Stimulated activated CD4-positive, alpha-beta T cell treated with anti-CD3 and anti-CD28 coated beads, Interleukin-1b, Interleukin-23, amount 100 ng/mL, for 4 hours (primary cell): ENCODE measurements at places on chromosomes 13 and 19.

- peak; percentile 82 for DNase-seq
Observed at GRCh38 chr19:41887711-41888382, 4.9 kb downstream of the ARHGEF1 start.

DNA sequence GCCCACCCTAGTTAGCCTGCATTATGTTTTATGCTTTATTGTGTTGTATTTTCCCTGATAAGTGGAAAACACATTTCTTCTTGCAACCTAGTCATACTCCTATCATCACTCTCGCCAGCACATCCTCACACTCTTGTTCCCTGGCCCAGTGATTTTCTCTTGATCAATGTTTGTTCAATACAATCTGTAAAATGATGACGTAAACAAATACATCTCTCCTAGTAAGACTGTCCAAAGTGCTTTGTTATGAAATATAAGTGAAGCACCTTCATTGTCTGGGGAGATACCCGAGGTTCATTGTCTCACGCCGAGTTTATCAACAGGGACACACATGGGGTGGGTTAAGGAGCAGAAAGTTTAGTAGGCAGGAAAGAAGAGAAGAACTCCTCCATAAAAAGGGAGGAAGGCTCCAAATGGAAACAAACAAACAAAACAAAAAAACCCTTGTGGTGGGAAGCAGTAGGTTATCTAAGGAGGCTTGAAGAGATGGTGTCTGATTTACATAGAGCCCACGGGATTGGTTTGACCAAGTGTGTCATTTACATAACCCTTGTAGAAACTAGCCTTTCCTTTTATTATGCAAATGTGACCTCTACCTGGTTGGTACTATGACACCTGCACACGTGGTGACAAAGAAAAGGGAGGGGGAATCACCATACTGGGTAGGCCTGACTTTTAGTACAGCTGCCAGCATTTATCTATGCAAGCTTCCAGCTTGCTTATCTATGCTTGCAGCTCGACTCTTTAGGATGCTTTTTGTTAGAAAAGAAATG is 1317.9 kb upstream of the SPRY2 start:
- DNase-seq, result no peak

DNA sequence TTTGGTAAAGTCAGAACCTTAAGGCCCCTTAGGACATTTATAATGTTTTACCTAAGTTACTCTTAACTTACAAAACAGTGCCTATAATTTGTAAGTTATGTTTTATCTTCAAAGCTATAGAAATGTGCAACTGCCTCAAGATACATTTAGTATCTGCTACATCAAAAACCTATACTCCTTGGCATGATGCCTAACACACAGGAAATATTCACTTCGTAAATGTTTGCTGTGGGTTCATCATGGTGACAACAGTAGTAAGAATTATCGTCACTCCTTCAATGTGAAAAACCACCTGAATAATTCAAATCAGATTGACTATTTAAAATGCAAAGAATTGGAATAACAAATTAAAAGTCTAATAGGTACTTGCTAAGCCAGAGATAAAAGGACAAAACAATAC is 184.1 kb downstream of the DIAPH3 start:
- no peak for DNase-seq

DNA sequence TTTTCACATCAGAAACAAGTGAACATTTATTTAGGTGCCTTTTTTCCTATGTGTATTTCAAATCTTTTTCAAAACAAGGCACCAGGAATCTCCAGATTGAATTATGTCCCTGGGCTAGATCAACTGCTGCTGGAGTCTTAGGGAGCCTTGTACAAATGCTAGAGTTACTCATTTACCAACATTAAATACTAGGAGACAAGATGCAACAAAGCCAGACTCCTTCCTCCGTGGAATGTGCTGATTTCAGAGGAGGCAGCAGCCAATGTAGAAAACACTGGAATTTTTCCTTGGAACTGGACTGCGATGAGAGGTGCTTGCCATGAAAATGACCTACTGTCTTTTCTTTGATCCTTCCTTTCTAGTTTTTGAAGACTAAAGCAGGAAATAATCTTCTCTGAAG is 1514.7 kb upstream of the MIR17HG start:
- no peak for DNase-seq

- DNase-seq, result no peak
Observed at GRCh38 chr13:98524391-98524790, 52.5 kb downstream of the STK24 start.

- DNase-seq, result no peak
Observed at GRCh38 chr13:59210543-59210942, 953.2 kb downstream of the DIAPH3 start.

DNA sequence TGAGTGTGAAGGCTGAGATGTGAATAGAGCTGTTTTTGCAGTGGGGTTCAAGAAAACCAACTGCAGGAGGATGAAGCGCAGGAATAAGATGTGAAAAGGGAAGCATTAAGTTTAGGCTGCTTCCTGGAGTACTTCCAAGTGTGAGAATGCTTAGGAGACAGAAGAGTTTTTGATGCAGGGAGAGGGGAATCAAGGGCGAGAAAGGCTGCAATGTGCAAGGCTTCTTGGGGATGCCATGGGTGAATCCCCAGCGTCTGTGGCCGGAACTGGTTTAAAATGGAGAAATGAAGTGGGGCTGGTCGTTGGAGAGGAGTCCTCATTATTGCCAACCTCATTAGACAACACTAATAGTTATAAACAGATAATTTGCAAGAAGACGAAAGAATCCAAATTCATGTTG is 764.9 kb downstream of the LIG4 start:
- no peak for DNase-seq

- no peak for DNase-seq
Observed at GRCh38 chr19:1098177-1099051, 3.2 kb upstream of the POLR2E start.

- DNase-seq, result no peak
Observed at GRCh38 chr19:18225355-18225701, 910 bp downstream of the PDE4C start.

GRCh38 chr19:1066748-1067340 is at the start of gene ARHGAP45:
Gene ARHGAP45, plus strand, starts transcription at chr19:1067167. Its CDS starts 239 bp downstream, at chr19:1067406.
- peak; percentile 73 for DNase-seq

DNA sequence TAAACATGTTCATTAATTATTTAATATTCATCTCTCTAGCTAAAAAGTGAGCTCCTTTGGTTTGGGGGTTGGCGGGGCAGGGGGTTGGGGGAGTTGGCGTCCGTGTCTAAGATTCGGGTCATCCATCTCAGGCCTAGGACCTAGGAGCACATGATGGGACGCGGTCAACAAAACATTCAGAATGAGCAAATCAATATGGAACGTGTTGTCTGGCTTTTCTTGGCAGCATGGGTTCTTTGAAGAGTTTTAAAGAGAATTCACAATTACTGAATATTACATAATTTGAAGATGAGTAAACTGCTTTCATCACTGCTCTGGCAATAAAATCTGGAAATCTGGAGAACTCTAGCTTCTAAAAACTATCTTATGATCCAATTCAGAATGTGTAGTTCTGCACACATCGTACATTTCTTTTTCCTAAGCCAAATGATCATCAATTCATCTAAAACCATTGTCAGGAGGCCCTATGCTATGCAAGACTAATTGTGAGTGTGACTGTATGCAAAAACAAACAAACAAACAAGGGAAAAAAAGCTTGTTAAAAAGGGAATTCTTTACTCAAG is 5.4 kb upstream of the ARGLU1 start:
- no peak for DNase-seq

- no peak for DNase-seq
Observed at GRCh38 chr19:33385956-33386355, 12.4 kb downstream of the CEBPG start.

DNA sequence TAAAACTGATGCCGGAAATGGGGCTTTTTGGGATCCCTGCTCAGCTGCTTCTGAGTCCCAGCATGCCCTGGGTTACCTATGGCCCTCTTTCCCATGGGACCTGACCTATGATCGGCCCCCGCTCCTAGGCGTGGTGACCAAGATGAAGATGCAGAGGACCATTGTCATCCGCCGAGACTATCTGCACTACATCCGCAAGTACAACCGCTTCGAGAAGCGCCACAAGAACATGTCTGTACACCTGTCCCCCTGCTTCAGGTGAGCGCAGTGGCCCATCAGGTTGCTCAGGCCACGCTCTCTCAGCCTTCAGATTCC is 1.5 kb downstream of the RPS11 start:
- no peak for DNase-seq

- DNase-seq, result no peak
Observed at GRCh38 chr13:30234619-30235162, 72.7 kb downstream of the KATNAL1 start.

GRCh38 chr13:19069684-19070397 is 111.8 kb downstream of the TUBA3C start:
- DNase-seq, result no peak

DNA sequence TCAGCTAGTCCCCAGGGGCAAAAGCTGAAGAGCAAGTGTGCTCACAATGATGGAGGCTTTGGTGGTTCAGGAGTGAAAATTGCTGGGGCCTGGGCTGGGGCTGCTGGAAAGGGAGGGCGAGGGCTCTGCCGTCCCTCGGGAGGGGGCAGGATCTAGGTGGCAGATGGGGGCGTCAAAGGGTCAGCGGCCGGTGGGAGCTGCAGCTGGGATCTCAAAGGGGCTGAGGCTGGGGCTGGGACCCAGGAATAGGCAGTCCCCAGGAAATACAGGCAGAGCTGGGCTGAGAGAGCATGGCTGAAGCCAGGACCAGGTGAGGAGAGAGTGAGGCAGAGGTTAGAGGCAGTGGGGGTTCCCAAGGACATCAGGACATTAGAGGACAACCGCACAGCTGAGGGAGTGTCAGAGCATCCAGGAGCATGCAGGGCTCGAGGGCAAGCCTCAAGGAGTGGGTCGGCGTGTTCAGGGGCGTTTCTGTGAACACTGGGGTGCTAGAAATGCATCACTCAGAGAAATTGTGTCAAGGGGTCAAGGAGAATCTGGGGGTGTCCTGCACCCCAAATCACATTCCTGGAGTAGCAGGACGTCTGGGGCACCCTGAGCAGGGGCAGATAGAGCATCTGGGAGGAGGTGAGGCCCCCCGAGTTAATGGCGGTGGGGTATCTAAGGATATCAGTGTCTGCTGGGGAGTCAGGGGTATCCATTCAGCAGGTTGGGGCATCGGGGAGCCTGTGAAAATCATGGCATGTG is 1.2 kb upstream of the SYNE4 start:
- DNase-seq, result no peak

DNA sequence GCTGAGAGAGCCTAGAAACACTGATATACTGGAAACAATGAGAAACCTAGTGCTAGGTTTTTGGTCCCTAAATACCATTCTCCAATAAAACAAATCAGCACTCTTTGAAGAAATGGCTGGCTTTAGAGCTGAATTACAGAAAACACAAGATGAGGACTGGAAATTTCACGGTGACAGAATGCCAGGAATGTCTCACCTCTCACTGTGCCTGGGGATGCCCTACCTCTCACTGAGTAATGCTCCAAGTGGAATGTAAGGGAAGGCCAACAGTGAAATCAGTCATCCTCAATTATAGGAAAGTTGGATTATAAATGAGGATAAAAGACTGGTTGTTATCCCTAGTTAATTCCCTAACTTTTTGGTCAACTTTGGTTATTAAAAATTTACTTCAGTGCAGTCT is 259.0 kb downstream of the NALCN start:
- no peak for DNase-seq

DNA sequence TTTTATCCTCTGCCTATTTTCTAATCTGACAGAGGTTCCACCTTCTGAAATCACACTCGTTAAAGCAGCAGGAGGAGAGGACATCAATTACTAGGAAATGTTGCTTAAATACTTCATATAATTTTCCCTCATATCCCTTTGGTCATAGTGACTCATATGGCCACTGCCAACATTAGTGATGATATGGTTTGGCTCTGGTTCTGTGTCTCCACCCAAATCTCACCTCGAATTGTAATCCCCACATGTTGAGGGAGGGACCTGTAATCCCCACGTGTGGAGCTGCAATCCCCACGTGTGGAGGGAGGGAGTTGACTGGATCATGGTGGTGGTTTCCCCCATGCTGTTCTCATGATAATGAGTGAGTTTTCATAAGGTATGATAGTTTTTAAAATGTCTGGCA is 618.4 kb upstream of the SLITRK5 start:
- DNase-seq, result no peak

DNA sequence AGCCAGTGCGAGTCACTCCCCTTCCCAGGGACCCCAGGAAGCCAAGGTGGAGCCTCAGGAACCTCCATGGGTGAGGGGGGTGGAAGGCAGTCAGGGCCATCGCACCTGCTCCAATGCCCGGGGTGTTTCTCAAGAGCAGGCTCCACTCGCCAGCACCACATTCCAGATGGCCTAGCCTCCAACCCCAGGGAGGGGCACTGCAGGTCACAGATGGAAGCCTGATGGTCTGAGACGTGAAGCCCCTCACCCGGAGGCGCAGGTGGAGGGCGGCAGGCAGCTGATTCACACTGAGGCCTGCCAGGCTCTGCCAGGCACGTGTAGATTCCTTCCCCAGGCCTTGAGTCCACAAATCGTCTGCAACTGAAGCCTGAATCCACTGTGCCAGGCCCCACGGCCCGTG is 23.0 kb upstream of the ISYNA1 start:
- DNase-seq, result no peak

GRCh38 chr13:30033681-30034457 is 183.5 kb upstream of the UBL3 start:
- DNase-seq, result no peak

DNA sequence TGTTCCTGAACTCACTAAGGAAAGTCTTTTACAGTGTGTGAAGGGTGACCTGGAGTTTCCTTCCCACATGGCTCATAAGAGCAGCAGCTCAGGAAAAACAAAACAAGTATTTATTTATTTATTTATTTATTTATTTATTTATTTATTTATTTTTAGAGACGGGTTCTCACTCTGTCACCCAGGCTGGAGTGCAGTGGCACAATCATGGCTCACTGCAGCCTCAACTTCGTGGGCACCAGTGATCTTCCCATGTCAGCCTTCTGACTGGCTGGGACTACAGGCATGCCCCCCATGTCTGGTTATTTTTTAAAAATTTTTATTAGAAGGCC is 10.4 kb downstream of the ARL11 start:
- DNase-seq, result no peak

DNA sequence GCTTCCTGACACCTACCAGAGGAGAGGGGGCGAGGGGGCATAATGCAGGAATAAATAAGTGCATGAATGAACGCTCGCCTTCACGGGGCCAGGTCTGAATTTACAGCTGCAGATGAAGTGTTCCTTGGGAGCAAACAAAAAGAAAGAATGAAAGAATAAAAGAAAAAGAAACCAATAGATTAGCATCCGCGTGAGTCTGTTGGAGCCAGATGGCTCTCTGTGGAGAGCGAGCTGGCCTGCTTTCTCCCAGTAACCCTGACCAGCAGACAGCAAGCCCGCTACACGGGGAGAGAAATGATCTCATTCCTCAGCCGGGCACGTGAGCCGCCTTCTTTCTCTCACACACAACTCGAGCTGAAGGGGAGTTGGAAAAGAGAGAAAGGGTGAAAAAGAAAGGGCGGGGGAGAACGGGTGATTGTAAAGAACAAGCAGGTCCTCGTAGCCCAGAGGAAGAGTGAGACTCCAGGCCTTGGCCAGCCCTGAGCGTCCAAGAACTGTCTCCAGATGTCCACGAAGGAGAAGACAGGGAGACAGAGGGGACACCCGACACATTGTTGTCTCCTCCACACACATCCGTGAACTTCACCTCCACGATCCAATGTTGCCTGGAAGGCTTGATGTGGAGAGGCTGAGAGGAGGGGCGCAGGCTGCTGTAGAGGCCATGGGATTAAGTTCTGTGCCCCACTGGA is 81.4 kb downstream of the RNASEH2B start:
- DNase-seq, result no peak
